Cardiac fibroblast (primary cell): ENCODE measurements at places on chromosomes 3 and 15.

- DNase-seq, result peak; percentile 3
Measured at GRCh38 chr3:142507241-142507640, 59.4 kb upstream of the XRN1 start.

- no peak for DNase-seq
Measured at GRCh38 chr3:136110481-136110880, 85.7 kb downstream of the MSL2 start.

GRCh38 chr3:48014358-48014757, 1.9 kb downstream of the MAP4 start:
- DNase-seq, result no peak

GRCh38 chr15:88100181-88100580, 156.4 kb downstream of the NTRK3 start:
- DNase-seq, result no peak

DNA sequence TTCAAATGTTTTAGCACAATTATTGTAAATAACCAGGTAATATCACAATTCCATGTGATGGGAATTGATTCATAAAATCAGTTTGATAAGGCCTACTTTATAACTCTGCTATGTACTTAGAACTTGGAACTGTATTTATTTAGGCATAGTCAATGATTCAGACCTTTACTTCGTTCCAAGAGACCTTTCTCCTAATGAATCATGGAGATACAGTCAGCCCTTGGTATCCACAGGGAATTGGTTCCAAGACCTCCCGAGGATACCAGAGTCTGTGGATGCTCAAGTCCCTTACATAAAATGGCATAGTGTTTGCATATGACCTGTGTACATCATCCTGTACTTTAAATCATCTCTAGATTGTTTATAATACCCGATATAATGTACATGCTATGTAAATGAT, 60.8 kb upstream of the UMPS start:
- peak; percentile 26 for DNase-seq

GRCh38 chr15:32747921-32748342, 30.1 kb downstream of the GREM1 start:
- DNase-seq, result no peak

- no peak for DNase-seq
Measured at GRCh38 chr3:123716411-123716810, 131.6 kb upstream of the HACD2 start.

- no peak for DNase-seq
Measured at GRCh38 chr15:31500766-31501449, 174.3 kb downstream of the KLF13 start.

DNA sequence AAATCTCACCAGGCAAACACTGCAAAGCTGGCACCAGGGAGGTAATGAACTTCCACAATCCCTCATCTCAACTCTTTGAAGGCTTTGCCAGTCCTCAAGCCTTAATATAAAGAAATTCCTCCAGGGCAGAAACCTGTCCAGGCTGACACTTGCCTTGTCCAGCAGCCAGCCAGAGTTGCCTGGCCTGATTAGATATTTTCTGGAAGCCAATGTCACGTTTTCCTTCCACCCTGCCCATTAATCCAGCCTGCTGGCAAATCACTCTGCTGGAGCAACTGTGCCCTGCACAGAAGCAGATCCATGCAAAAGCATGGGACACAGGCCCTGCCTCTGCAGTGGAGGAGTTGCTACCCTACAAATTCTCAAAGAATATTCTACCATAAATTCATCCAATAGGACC, 56.5 kb downstream of the HEG1 start:
- no peak for DNase-seq

DNA sequence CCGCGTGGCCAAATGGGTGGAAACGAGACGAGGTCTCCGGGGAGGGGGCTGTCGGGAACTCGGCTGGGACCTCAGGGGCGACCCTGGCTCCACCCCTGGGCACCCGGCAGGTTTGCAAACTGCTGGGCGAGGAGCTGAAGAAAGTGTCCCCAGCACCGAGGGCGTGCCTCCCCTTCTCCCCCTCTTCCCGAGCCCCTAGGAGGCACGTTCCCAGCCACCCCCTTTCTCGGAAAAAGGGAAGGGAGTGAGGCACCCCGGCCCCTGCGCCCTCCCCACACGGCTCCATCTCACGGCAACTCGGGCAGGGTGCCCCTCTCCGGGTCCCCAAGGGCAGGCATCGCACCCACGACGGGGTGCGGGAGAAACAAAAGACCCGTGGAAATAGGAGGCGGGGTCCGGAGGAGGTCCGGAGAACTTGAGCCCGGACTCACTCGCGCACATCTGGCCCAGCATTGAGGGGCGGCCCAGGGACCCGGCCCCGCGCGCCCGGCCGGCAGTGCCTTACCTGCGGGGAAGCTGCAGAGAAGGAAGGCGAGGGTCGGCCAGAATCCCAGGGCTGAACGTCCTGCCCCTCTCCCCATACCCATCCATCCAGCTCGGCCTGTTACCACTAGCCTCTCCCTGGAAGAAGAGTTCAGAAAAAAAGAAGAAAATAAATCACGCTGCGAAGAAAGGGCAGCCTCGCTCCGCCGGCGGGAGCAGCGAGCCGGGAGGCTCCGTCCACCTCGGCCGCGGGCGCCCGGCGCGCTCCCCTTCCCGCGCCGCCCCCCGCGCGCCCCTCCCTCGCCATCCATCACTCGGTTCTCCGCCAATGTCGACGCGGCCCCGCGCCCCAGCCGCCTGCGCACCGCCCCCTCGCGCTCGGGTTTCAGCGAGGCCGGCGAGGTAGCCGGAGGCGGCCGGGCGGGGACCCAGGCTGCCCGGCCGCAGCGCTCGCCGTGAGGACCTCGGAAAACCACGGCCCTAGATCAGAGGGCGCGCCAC, 16.3 kb downstream of the RGMA start:
- peak; percentile 81 for DNase-seq

DNA sequence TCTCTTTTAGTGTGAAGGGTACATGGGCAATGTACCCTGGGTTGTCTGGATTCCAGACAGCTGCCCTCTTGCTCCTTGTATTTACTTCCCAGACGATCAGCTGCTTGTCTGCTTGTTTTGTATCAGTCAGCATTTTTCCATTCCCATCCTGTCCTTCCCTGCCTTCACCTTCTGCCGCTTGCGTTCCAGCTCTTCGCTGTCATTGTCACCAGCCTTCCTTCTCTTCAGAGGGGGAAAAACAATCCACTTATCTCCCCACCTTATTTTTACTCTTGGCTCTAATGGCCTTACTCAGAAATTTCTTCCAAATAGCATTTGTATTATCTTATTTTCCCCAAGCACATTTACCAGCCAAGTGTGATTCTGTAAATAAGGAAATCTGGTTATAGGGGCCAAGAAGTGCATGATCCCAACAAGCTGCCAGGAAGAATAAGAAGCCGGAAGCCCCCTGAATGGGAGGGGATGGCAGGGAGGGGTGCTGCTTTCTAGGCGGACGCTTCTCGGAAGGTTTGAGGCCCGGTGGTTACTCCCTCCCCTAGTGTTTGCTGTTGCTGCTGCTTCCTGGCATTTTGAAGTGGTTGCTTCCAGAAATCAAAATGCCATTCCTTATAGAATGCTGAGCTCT, 497.6 kb downstream of the NTRK3 start:
- no peak for DNase-seq

DNA sequence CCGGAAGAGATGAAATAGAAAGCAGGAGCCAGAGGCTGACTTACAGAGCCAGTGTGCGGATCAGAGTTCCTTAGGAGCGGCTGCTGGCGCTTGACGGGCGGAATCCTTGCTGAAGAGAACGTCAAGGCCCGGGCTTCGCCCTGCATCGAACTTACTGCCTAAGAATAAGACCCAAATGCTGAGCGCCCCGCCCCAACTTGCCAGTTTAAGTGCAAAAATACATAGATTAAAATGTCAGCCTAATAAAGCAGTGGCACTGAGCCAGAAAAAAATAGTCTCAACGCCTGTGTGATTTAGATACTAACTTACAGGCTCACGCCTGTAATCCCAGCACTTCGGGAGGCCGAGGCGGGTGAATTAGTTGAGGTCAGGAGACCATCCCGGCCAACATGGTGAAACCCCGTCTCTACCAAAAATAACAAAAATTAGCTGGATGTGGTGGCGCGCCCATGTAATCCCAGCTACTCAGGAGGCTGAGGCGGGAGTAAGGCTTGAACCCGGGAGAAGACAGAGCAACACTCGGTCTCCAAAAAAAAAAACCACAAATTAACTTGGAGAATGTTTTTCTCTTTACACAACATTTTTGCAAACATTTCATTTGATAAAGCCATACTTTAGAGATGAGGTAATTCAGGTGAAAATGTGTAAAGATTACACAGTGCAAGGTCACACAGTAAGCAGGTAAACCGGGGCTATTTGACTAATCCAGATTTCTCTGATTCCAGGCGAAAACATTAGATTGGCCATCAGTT, 1.2 kb upstream of the UBP1 start:
- no peak for DNase-seq

DNA sequence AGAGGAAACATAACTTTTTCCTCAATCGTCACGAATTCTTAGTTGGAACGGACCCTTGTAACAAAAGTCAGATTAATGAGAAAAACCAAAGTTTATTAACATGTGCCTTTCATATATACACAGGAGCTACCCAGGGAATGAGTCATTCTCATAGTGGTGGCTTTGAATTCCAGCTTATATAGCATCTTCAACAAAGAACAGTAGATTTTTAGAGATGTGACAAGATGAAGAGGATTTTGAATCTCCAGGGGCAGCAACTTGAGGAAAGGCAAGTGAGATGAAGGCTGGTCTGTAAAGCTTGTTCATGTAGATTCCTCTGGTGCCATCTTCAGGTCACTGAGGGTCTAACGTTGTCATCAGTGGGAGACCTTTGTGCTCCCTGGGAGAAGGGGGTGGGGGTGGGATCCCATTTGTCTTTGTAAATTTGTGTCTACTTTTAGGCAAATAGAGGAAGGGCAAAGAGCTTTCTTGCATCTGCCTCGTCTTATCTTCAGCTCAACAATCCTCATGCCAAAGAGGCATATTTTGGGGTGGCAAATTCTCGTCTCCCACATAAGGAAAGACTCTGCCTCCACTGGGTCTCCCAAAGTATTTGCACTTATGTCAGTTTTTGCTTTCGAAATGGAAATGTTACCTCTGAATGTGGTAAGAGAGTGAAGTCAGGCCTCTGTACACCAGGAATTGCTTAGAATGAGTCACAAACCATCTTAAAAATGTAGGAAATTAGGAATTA, 29.5 kb downstream of the CLEC3B start:
- peak; percentile 77 for DNase-seq

- DNase-seq, result peak; percentile 44
Measured at GRCh38 chr15:51172193-51172592, 77.5 kb upstream of the TNFAIP8L3 start.

GRCh38 chr3:11774296-11774877, 72.3 kb downstream of the TAMM41 start:
- DNase-seq, result peak; percentile 49

- DNase-seq, result no peak
Measured at GRCh38 chr3:75327453-75327852, 336.7 kb upstream of the FRG2C start.

DNA sequence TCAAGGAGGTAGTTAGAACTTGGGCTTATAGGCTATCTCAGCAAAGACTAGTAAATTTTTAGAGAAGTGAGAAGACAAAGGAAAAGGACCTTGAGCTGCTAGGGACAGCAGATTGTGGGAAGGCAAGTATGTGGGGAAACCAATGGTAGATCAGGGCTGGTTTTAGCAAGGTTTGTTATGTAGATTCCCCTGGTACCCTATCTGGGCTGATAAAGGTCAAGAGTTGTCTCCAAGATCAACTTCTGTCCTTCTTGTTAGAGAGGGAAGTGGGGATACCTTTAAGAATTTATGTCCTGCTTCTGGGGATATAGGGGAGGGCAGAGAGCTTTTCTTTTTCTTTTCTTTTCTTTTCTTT, 28.9 kb downstream of the KAT2B start:
- DNase-seq, result no peak

DNA sequence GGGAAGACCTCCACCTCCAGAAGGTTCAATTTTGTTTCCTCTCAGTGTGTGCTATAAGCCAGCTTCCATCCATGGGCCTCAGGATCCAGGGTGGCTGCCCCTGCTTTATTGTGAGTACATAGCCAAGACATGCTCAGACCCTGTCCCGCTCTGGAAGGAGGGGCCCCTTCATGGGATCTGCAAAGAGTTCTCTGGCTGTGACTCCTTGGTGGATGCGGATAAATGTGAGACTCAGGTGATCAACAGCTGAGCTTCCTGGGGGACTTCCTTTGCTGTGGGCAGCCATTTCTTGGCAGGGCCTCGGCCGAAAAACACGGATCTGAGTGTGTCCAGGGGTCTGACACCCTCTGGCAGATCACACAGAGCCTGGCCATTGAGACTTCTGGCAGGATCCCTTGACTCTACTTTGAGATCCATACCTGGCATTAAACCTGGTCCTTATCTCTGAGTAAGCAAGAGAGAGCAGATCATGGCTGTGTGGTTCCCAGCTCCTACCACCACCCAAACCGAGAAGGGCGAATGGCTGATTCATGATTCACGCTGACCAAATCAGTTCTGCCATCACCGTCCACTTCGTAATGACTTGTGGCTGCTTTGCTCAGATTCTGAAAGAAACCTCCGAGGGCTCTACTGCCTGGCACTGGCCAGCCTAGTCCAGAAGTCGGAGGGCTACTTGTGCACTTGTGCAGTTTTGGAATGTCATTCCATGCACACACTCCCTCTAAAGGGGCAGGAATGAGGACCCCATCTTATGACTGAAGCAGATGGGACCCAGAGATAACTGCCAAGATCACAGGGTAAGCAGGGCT, 68.1 kb downstream of the SENP2 start:
- no peak for DNase-seq

GRCh38 chr15:93209690-93210445, 120.9 kb upstream of the RGMA start:
- no peak for DNase-seq

DNA sequence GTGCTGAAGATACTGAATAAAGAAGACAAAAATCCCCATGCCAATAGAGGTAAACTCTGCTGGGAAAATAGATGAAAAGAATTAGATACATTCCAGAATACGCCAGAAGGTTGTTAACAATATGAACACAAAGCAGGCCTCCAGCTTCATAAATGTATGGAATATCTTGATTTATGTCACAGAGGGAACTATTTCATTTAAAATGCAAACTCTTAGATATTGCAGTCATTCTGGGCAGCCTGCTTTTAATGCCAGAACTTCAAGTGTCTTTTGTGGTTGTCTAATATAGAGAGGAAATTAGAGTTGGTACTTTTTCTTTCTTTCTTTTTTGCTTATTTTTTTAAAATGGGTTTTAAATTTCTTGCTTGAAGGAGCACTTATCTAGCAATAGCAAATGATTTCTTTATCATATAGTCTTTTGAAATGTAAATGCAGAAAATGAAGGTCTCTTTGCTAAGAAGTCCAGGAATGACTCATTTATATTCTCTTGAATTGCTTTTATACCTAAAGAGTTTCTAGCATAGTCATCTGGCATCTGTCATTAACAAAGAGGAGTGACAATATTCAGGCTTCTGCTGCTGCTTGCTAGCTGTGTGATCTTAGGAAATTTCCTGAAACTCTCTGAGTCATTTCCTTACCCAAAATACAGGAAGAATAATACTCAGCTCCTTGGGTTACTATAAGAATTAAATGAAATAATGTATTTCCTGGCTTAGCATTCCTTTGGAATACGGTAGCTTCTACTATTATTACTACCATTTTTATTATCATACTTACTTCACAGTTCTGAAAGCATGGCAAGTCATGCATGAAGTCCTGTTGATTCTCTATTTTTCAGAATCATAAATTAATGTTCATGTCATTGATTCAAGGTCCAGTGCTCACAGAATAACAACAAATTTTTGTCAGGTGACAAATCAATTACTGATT, 527.6 kb downstream of the DIPK2A start:
- peak; percentile 3 for DNase-seq

- DNase-seq, result no peak
Measured at GRCh38 chr3:22239011-22239410, 488.0 kb upstream of the ZNF385D start.

GRCh38 chr3:75913800-75914350, 128.5 kb upstream of the ZNF717 start:
- DNase-seq, result no peak
